T-cell (primary cell): ENCODE measurements at places on chromosomes 2 and 18. TPM values are rescaled to one million over a fixed set of nuclear protein-coding genes. Genes with fewer than 3 reads are reported as not detected.

Gene FBXO15
- 2.2 TPM for total RNA-seq

Gene CCDC150
- 1.9 TPM for total RNA-seq

Gene INPP1
- total RNA-seq = 2.1 TPM

Gene CYP26B1
- not detected for total RNA-seq

Gene SOX11
- not detected for total RNA-seq

Gene RIT2
- total RNA-seq = not detected

Gene NDC80
- 3.3 TPM for total RNA-seq

Gene SERPINB10
- total RNA-seq = not detected

Gene CD8B2
- 1.7 TPM for total RNA-seq

Gene MTIF2
- 21.9 TPM for total RNA-seq

Gene FTCDNL1
- total RNA-seq = 2.9 TPM

Gene RETREG2
- 85.2 TPM for total RNA-seq

Gene OTOF
- 0.20 TPM for total RNA-seq

Gene NYAP2
- total RNA-seq = not detected

Gene MYOM1
- 1.9 TPM for total RNA-seq

Gene CYP1B1
- total RNA-seq = 0.76 TPM

Gene FER1L5
- not detected for total RNA-seq

Gene ASB18
- total RNA-seq = not detected

Gene CERKL
- total RNA-seq = not detected

Gene SCN7A
- total RNA-seq = not detected

Gene RAB27B
- 3.3 TPM for total RNA-seq

Gene VSNL1
- total RNA-seq = 0.22 TPM

Gene SPATA3
- not detected for total RNA-seq

Gene HAT1
- total RNA-seq = 22.9 TPM

Gene IL1R1
- total RNA-seq = 1.4 TPM

Gene CPO
- total RNA-seq = not detected

Gene SPDYA
- 2.2 TPM for total RNA-seq

Gene CELF4
- total RNA-seq = not detected

Gene CIB4
- not detected for total RNA-seq
